ENCODE measurements at places on chromosomes 7 and 10.

GRCh38 chr7:36408589-36408988 lies 18.9 kb downstream of the ANLN start:
- no peak for DNase-seq

GRCh38 chr7:135190703-135191102 lies 20.2 kb upstream of the CYREN start:
- DNase-seq, result no peak

DNA sequence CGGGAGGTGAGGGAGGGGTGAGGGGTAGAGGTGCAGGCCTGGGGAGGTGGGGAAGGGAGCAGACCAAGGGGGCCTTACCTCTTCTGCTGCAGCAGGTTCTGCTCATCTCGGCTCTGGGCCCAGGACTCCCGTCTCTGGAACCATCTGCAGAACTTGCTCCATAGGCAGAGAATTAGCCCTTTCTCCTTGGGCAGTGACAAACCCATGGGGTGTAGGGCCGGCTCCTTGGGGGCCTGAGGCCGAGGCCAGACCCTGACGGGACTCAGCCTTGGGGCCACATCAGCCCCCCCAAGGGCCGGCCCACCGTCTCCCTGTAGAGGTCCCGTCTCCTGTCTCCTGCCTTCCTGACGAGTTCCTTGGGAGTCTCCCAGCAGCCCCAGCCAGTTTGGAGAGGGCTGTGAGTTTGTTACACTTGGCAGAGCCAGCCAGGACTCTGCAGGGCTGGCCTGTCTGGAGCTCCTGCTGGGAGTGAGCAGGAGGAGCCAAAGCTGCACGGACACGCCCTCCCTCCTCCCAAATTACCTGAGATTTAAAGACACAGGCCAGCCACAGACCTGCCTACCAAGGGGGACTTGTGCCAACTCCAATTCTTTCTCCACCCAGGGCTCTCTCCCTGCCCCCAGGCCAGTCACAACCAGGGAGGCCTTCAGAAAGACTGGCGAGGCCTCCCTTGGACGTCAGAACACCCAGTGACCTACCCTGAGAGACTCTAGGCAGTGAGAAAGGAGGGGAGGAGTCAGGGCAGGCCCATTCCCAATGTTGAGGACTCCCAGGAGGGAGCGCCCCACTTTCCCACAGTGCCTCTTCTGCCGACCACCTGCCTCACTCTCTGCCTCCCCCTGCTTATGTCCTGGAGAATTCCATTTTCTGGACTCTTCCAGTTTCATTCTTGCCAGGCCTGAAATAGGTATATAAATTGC lies at the start of gene TRPV6:
Gene TRPV6 (minus strand): TSS at position 435 of the 920 bp plus-strand sequence.
- no peak for DNase-seq

GRCh38 chr7:46131916-46132795 lies 211.1 kb upstream of the IGFBP3 start:
- no peak for DNase-seq

DNA sequence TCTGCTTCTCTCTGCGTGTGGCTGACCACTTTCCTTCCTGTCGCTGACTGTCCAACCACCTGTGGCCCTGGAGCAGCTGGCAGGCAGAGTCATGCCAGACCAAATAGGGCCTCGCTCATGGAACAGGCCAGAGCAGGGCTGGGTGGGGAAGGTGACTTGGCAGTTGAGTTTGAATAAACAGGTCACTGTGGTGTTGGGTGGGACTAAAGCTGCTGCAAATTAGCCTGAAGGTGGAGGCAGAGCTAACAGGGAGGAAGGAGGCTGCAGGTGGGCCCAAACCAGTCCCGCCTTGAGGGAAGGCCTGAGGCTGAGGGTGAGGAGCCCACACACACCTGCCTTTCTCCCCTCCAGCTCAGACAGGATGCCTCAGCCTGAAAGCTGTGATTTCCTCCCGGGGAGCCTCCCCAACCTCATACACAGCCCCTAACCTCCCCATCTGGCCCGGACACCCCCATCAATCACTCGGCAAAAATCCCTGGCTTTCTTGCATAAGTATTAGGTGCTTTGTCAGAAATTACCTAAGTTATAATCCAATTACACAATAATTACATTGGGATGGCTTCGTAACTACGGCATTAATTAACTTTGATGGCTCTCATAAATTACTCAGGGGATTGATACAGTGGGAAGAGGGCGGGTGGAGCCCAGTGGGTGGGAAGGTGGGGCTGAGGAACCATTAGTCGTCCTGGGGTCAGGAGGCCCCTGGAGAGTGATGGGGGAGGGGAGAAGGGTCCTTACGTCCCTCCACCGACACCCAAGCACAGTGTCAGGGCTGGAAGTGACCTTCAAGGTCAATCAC lies 97.7 kb upstream of the PCBD1 start:
- no peak for DNase-seq

GRCh38 chr10:1372212-1372611 lies 316.0 kb downstream of the WDR37 start:
- peak; percentile 29 for DNase-seq

- no peak for DNase-seq
Observed at GRCh38 chr7:90605055-90605454, 8.9 kb downstream of the CDK14 start.

Data from OCI-LY7 (cell line).